Lung (tissue), 17 donors: ENCODE measurements at places on chromosomes 13 and 19.

GRCh38 chr13:97892717-97893116, 60.8 kb upstream of the IPO5 start:
- no peak for DNase-seq

GRCh38 chr13:72208112-72208645, 341.2 kb upstream of the DACH1 start:
- no peak for DNase-seq

- DNase-seq = no peak
Observed at GRCh38 chr13:65913173-65913572, 1317.0 kb downstream of the PCDH9 start.

GRCh38 chr13:34751492-34751891, 190.6 kb upstream of the NBEA start:
- DNase-seq = no peak

DNA sequence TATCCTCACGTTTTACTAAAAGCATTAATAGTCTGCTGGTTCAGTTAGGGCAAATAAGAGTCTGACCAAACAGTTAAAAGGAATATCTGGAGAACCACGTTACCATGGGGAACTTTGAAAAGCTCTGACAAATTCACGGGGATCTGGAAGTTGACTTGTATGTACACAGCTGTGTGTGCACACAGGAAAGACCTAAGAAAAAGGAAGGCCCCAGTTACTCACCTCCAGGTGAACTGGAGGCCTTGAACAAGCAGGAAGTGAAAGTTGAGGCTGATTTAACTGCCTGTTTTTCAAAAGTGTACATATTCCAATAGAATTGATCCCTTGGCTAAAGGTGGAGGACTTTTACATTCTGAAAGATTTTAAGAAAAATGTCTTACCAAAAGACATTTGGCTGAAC, 1891.6 kb upstream of the PCDH20 start:
- DNase-seq = no peak

DNA sequence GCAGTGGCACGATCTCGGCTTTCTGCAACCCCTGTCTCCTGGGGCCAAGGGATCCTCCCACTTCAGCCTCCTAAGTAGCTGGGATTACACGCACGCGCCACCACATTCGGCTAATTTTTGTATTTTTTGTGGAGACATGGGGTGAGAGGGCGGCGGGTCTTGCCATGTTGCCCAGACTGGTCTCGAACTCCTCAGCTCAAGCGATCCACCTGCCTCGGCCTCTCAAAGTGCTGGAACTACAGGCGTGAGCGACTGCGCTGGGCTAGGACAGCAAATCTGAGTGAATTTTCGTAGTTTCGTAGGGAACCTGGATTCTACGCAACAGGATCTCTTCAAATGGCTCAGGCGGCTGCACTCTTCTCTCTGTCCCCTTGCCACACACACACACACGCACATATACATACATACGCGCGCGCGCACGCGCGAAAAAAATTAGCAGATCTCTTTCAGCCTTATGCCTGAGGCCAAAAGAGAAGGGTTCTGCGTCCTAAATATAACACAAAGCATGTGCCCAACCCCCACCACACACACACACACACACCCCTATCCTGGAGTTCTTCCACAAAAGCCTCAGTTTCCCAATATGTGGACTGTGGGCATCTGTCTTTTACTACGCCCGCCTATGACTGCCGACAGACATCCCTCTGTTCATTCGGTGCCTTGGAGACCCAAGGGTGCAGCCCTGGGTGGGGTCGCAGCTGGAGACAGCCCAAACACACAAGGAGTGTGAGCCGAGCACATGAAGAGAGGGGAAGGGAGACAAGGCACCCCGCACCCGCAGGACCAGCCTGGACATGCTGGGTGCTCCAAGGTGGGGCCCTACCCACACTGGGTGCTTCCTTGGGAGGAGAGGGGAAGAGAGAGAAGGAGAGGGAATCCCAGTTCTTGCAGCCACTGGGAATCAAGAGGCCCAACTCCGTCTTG, 616 bp downstream of the PINLYP start:
- DNase-seq = peak; percentile 34

- no peak for DNase-seq
Observed at GRCh38 chr13:114124431-114124830, 8.0 kb downstream of the RASA3 start.
